Bone marrow (tissue), 2 donors: ENCODE measurements at places on chromosomes 5 and 9.

DNA sequence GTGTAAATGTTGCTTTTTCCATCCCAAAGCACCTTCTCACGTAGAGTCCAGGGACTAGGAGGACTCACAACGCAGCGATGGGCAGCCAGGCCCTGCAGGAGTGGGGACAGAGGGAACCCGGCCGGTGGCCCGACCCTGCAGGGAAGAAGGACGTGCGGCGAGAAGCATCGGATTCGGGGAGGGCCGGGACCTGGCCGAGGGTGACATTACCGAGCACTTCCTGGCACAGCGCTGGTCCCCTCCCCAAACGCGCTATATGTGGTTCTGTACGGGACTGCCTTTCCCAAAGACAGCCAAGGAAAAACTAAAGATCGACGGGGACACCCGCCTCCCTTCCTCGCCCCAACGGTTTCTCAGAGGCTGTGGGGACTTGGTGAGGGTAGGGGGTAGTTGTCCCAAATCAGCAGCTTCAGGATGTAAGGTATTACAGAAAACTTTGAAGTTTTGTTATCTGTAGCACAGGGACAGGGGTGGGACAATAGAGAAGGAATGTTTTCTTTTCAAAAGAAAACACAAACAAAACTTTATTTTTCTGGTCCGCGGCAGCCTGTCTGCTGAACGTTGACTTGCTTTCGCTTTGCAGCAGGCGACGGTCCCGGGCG, 887 bp upstream of the MAP3K1 start:
- DNase-seq, result no peak

- no peak for DNase-seq
Observed at GRCh38 chr5:8908055-8908683, 637.7 kb downstream of the SEMA5A start.

DNA sequence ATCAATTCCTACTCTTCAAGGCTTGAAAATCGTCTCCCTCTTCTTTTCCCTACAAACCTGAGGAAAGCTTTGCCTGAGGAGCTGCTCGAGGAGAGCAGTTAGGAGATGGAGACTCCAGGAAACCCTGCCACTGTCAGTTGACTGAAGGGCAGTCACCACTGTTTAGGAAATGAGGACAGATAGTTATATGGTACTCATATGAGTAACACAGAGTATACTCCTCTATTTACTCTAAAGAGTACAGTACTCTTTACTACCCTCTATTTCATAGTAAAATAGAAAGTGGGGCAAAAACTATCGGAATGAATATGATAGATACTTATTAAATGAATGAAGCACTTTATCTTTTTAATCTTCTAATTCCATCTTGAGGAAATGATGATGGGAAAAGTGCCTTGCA, 115.8 kb downstream of the MAPKAP1 start:
- DNase-seq, result no peak

GRCh38 chr9:12416716-12417115, 276.5 kb upstream of the TYRP1 start:
- no peak for DNase-seq

- DNase-seq, result no peak
Observed at GRCh38 chr5:148290271-148291195, 21.7 kb upstream of the SPINK7 start.

DNA sequence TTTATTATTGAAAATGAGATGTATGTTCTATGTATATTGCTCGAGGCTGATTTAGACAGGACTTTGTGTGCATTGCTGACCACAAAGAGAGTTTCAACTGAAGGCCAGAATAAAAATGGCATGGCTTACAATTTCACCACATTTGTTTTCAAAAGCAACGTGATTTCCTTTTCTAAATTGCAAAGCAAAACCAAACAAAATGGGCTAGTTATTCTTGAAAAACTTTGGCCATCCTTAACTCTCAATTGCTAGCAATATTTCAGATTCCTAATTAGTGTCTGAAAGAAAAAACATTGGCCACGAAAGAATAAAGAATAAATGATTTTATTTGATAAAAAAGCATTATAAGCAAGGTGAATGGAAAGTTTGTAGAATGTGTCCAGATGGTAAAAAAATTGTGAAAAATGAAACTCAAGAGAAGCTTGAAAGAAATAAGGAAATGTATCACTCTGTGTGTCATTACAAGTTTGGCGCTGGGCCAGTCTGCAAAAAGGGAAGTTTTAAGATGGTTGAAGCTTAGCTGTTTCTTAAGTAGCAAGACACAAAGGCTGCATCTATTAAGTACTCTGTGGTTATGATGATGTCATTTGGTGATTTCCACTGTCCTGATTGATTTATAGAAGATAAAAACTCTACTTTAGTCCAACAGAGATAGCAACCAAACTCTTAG, 89.2 kb upstream of the PRLR start:
- peak; percentile 87 for DNase-seq

GRCh38 chr5:62030326-62030725, 275.7 kb upstream of the KIF2A start:
- no peak for DNase-seq

- no peak for DNase-seq
Observed at GRCh38 chr9:14653511-14653910, 39.7 kb downstream of the ZDHHC21 start.

- peak; percentile 52 for DNase-seq
Observed at GRCh38 chr9:133147412-133148198, 16.1 kb downstream of the GBGT1 start.

DNA sequence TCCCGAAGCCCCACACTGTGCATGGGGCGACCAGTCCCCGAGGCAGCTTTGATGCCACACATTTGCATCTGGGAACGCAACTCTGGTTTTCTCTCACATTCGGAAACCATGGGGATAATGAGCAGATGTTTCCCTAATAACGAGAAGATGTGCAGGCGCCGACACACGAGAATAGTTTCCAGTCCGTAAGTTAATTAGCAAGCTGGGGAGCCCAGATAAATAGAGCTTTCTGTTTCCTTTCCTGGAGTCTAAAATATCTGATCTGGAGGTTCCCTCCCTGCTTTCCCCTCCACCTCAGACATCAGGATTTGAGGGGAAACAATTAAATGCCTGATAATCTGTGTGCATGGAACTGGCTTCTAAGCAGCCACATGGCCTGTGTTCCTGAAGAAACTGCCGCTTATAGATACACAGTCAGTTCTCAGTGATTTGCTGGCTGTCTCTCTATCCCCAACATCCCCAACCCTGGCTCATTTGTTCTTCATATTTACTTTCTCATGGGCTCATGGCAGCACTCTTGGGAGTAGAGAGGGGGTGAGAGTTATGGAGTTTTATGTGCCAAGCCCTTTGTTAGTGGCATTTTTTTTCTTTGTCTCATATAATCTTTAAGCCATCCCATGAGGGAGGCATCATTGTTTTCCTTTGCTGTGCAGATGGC, 62.8 kb downstream of the PDZD2 start:
- DNase-seq, result no peak

- no peak for DNase-seq
Observed at GRCh38 chr9:2642068-2642467, 20.5 kb downstream of the VLDLR start.

GRCh38 chr9:18849270-18849669, 183.7 kb downstream of the SAXO1 start:
- DNase-seq, result no peak

- no peak for DNase-seq
Observed at GRCh38 chr9:65449423-65449822, 164.4 kb upstream of the FOXD4L5 start.

- no peak for DNase-seq
Observed at GRCh38 chr9:109918339-109919163, 138.6 kb downstream of the PALM2AKAP2 start.

GRCh38 chr5:11504886-11505193, 399.4 kb downstream of the CTNND2 start:
- DNase-seq, result no peak

DNA sequence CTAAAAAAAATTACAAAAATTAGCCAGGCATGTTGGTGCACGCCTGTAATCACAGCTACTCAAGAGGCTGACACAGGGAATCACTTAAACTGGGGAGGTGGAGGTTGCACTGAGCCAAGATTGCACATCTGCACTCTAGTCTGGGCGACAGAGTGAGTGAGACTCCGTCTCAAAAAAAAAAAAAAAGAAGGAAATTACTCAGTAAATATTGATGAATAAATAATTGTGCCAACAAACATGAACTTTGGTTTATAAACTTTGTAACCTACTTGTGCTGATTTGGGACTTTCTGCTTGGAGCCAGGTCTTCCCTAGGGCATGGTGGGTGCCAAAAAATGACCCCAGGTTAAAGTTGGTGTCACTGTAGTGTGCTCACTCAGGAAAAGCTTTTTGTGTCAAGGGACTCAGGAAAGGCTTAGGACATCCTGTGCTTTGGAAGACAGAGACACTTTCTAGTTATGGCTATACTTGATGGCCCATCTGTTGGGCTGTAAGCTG, 19.0 kb downstream of the ABLIM3 start:
- no peak for DNase-seq

DNA sequence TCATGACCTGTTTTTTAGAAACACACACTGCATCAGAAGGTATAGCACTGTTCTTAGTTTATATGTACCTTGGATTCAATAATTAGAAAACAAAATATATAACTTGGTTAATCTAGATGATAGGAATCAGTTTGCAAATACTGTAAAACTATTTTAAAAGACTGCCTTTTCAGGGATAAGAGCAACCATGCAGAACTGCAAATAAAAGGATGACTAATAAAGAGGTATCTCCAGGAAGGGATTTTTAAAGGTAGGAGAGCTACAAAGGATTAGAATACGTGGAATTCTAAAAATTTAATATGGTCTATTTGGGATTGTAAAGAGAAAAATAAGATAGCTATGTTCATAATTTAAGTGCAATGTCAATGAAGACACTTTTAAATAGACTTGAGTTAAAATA, 9.4 kb downstream of the GABRA1 start:
- DNase-seq, result no peak

DNA sequence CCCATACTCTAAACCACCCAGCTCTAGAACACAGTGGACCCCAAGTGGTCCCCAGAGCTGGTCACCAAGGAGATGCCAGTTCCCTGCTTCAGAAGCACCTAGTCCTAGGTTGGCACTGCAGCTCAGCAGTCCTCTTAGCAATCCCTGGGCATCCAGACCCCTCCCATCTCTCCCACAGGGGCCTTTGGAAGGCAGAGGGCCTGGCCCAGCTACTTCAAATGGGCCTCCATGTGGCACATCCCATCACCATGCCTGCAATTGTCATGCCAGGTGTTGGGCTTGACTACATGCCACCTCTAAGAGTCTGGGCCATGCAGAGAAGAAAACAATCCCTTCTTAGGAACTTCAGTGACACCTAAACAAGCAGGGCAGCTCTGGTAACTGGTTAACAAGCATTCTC, 14.1 kb downstream of the MACROH2A1 start:
- DNase-seq, result no peak

DNA sequence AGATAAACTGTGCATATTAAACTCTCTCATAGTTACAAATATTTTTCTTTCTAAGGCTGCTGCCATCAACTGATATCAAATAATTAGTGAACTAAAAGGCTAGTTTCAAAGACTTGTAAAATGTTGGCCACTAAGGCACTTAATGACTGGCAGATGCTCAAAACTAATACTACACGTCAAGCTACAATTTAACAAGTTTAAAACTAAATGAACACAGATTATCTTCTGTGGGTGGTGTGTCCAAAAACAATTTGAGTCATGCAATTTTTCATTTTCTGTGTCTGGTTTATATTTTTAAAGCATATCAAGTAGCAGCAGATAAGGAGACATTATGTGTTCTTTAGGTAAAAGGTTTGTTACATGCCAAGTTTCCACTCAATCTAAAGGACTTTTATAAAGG, 665.1 kb downstream of the EFNA5 start:
- DNase-seq, result no peak

DNA sequence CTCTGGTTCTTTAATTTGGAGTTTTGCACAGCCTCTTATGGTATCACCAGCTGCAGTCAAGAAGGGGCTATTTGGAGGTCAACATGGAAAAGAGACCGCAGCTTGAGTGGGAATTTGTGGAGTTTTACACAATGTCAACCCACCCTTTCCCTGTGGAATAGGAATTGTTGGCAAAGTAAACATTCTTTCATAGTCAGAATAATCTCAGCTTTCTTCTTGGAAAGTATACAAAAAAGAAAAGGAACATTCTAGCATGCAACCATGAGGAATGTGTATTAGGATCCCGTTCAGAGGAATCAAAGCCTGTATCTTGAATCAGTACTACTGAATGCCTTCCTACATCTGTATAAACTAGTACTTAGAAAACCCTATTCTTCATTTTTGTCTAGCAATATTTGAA, 107.6 kb downstream of the LURAP1L start:
- DNase-seq, result no peak

DNA sequence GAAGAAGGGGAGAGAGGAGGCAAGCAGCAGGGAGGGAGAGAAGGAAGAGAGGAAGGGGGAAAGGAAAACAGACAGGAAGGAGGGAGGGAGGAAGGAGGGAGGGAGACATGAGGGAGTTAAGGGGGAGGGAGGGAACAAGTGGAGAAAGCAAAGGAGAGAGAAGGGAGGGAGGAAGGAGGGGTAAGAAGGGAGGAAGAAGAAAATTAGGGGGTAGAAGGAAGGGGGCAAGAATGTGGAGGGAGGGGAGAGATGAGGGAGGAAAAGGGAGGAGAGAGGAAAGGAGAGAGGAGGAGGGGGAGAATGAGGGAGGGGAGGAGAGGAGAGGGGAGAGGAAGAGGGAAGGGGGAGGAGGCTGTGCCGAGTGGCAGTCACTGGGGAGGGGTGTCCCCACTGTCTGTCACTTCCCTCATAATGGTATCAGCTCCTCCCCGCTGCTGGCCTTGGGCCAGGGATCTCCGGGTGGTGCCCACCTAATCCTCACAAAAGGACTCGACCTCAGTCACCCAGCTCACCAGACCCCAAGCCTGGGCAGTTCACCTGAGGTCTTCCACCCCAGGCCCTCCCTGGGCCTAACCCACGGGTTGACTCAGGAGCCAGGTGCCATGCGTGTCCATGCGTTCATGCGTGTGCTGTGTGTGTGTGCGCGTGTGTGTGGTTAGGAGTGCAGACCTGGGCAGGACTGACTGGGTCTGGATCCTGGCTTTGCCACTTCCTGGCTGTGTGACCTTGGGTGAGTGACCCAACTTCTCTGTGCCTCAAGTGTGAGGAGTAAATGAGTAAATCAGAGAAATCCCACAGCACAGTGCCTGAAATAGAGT, 18.1 kb downstream of the C9orf50 start:
- no peak for DNase-seq

GRCh38 chr9:129888293-129889121, 53.2 kb downstream of the USP20 start:
- DNase-seq, result peak; percentile 46

DNA sequence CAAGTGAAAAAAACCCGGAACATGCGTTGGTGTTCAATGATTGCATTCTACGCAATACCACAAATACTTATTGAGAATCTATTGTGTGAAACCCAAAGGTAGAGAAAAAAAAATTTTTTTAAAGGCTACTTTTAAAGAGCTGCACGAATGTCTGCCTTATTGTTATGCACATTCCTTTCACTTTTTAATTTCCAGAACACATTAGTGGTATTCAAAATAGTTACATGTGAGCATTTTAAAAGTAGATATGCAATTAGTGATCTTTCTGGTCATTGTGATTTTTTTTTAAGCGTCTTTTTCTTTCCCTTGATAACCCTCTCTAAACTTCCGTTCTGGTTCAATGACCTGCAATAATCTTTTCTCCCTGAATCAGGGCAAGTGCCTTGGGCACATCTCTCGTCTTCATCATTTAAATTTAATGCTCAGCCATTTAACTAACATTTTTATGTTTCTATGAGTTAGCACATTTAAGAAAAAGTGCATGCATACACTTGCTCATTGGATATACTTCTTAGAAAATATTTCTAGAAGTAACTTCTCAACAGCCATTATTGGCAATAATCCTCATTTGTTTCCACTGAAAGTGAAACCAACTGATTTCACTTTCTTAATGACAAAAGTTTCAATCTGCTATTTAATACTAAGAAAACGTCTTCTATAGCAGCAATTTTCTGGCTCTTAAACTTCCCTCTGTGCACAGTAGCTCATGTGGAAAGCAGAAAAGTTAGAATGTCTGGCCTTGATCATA, 80.3 kb downstream of the CDH6 start:
- no peak for DNase-seq

GRCh38 chr5:112974901-112975300, 1.7 kb upstream of the DCP2 start:
- DNase-seq, result no peak
